ENCODE measurements at places on chromosomes 7 and 10.
A peak's percentile ranks its signal among the peaks of the same experiment; 100 is the strongest.

- DNase-seq, result no peak
These were observed 151.3 kb downstream of the COBL start for GRCh38 chr7:51165337-51165736.

- DNase-seq, result no peak
These were observed 145.9 kb downstream of the CTNNA3 start for GRCh38 chr10:67550046-67550445.

GRCh38 chr7:25297278-25297677 is 69.0 kb upstream of the NPVF start:
- DNase-seq, result no peak

GRCh38 chr7:135761751-135762488 is 13.3 kb upstream of the FAM180A start:
- peak; percentile 40 for DNase-seq

- DNase-seq, result no peak
These were observed 20.4 kb downstream of the KNDC1 start for GRCh38 chr10:133180192-133180964.

- DNase-seq, result no peak
These were observed 34.8 kb upstream of the SEPHS1 start for GRCh38 chr10:13382703-13383398.

DNA sequence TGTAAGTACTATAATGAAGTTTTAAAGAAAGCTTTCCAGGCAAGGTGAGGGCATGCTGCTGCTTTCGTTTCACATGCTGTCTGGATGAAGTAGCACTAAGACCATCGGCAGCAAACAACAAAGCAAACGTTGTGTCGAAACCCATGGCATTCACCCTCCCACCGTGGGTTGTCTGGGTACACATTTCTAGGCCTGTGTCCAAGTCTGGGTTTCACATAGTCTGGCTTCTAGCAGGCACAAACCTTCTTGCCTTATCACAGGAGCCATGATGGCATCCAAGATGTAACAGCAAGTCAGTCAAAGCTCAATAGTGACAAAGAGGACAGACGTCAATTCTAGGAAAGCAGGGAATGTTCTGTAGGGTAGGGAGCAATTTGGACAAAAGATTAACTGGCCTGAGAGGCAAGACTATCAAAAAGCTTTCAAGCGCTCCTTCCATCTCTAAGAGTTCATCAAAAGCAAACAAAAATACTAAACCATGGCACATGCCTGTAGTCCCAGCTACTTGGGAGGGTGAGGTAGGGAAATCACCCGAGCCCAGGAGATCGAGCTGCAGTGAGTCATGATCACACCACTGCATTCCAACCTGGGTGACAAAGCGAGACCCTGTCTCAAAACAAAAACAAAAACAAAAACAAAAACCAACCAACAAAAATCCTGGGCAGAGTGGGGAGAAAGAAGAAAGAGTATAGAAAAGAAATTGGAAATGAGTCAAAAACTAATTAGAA is 42.7 kb downstream of the PAXIP1 start:
- no peak for DNase-seq

DNA sequence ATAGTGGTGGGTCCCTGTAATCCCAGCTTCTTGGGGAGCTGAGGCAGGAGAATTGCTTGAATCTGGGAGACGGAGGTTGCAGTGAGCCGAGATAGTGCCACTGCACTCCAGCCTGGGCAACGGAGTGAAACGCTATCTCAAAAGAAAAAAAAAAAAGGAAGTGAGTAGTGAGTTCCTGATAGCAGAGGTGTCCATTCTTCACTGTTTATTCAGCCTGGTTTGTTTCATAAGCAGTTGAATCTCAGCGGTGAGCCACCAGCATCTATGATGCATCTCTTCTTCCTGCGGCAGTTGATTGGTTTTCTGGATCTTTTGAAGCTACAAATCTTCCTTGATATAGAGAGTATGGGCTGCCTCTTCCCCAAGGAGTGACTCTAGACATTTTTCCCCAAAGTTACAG is 316.1 kb upstream of the MTPN start:
- no peak for DNase-seq

DNA sequence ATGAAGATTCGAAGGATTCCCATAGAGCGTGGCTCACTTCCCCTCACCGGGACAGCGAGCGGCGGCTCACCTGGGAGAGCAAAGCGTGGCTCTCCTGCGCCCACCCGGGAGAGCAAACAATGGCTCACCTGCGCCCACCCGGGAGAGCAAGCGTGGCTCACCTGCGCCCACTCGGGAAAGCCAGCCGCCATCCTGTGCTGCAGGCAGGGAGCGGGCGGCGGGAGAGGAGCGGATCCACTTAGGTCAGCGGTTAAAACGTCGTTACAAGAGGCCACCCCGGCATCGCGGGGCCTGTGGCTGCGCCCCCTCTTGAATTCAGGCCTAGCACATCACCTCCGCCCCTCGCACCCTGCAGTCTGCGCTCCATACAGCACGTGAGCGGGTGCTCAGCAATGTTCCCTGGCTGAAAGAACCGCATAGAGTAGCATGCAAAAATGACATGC is 461 bp upstream of the FIGNL1 start:
- peak; percentile 50 for DNase-seq

DNA sequence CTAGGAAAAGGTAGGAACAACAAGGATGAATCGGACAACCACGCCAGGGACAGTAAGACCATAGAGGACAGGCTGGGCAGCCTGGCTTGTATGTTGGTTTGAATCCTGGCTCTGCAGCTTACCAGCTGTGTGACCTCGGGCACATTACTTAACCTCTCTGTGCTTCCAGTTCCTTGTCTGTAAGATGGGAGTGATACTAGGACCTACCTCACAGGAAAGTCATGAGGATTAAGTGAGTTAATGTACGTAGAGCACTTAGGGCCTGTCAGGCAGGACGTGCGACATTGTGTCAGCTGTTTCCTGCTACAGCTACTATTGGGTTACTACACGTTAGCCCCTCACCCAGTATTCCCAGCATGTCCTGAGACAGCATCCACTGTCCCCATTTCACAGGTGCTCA is 32.1 kb downstream of the PLAC9 start:
- DNase-seq, result no peak

- no peak for DNase-seq
These were observed 34.3 kb downstream of the NPY start for GRCh38 chr7:24318326-24318725.

- DNase-seq, result no peak
These were observed 15.7 kb downstream of the SLK start for GRCh38 chr10:103982639-103983038.

GRCh38 chr7:19369806-19370205 is 224.6 kb upstream of the FERD3L start:
- DNase-seq, result no peak

DNA sequence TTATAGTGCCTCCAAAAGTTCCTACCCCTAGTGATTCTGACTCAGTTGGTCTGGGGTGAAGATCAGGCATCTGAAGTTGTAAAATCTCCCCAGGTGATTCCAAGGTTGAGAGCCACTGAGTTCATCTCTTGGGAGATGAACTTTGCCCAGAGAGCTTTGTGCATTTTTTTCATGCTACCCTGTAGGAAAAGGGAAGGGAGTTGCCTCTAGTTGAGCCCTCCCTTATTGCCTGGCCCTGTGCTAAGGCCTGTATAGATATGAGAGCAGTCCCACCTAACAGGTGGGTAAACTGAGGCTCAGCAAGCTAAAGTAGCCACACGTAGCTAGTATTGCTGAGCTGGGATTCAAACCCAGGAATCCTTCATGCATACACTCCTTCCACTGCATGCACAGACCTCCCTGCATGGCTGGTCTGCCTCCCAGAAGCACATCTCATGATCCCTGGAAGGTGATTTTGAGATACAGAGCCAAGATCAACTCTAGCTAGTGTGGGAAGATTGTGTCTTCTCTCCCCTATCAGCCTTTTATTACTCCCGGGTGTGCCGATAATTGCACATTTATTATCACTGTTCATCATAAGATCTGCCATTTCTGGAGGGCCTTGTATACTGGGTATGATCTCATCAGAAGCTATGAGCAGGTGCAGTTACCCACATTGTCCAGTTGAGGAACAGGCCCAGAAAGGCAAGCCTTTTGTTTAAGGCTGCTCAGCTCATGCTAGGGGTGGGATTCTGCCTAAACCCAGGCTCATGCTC is 47.0 kb downstream of the TBATA start:
- DNase-seq, result no peak

- no peak for DNase-seq
These were observed 57.7 kb upstream of the RHOBTB1 start for GRCh38 chr10:61001731-61002122.

DNA sequence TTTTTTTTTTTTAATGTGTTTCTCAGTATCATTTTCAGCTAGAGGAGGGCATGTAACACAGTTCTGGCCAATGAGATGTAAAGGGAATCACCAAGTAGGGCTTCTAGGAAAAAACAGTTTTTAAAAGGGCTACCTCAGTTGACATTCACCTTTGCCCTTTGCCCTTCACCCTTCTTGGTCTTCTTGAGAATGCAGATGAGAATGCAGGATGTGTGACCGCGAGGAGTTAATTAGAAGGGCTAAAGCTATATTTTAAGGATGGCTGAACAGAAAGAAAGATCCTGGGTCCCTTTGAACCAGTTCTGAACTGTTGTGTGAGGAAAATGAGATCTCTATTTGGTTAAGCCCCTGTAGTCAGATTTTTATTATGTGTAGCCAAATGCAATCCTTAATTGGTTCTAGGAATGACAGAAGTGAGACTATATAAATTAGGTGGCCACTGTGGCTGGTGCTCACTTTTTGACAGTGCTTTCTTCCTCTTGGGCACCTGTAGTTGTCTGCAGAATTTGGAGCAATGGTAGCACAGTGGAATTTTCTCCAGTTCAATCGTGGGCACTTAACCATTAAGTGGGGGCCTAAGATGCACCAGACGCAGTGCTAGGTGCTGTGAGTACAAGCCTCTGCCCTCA is 21.1 kb upstream of the TOMM7 start:
- DNase-seq, result no peak

GRCh38 chr7:100886142-100886935 is 3.2 kb downstream of the UFSP1 start:
- DNase-seq, result no peak

DNA sequence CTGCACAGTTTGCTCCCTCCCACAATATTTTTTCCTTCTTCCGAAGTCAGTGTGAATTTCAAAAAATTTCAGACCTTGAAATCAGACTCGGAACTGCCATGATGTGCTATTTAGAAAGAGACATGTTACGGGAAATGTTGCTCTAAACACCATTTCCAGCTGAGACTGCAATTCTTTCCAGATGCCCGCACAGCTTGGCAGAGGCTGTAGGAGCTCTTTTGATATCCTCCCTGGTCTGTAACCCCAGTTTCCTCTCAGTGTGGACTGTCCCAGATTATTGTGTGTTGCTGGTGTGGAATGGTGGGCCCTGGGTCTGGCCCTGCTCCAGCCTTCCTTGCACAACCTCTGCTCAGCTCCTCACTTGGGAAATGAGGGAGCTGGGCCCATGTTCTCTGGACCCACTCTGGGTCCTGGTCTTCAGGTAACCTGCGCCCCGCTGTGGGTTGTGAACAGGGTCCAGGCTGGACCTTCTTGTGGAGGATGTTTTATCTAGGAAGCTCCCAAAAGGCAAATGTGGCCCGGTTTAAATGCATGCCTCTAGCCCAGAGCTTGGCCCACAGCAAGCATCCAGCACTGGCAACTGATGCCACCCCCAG is 172.8 kb upstream of the CXCL12 start:
- no peak for DNase-seq

DNA sequence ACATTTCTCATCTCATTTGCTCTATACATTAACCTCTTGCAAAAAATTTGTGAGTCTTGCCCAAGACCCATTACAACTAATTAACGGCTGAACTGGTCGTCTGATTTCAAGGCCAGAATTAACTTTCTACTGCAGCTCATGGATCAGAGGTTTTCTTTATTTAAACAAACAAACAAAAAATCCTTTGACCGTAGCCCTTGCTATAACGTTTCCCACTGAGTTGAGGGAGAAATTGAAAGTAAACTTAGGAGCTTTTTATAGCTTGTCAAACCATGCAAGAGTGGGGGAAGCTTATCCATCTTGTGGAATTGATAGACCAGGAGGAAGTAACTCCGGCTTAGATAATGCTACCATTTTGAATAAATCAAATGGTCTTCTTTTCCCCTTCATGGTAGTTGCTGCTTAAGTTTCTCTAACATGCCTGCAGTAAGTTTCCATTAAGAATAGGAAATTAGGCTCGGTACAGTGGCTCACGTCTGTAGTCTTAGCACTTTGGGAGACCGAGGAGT is 3.3 kb downstream of the SRGN start:
- no peak for DNase-seq

DNA sequence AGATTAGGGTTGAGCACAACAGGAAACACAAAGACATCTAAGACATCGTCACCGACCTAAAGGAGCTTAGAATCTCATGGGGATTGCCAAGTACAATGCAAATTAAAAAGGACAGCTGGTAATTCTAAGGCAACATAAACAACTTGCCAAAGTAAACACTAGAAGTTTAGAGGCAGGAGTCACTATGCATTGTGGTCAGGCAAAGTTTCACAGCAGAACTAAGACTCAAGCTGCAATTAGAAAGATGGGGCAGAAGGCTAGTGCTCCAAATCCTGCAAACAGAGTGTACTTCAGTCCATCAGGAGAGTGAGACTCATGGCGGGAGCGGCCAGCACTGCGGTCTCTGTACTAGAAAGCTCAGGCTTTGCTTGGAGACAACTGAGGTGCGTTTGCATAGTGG is 52.7 kb downstream of the HIPK2 start:
- DNase-seq, result no peak

DNA sequence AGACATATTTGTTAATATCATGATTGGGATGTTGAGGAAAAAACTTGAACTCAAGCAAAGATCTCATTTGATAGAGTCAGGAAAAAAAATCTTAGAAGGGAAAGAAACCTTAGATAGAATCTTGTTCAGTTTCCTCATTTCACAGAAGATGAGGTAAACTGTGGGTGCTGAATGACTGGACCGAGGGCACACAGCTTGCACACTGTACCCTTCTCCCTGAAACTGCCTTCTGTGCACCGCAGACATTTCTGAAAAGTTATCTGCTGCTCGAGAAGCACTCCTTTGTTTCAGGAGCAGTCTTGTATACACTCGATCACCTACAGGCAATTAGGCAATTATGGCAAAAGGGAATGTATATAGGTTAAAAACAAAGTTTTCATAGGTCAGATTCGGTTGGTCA is 167.4 kb downstream of the SKAP2 start:
- no peak for DNase-seq

GRCh38 chr10:70306181-70306705 is 22.4 kb upstream of the NPFFR1 start:
- DNase-seq, result no peak

- no peak for DNase-seq
These were observed 55.5 kb upstream of the STEAP1B start for GRCh38 chr7:22555476-22555875.

DNA sequence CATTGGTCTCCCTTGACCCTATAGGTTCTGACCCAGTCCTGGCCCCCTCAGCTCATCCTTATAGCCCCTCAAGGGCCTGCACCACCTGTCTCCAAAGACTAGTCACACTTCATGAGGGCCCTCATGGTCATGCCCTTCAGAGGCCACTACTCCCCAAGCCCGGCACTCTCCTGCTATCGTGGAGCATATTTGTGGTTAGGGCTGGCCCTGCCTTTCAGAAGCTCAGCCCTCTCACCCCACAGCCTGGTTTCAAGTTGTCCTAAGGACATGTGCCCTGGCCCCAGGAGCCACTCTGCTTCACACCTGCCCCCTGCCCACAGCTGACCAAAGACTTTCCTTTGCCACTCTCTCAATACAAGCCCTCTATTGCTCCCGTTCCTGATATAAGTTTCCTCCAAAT is 60.3 kb upstream of the LBX1 start:
- DNase-seq, result no peak

- DNase-seq, result no peak
These were observed 964 bp downstream of the FRMD4A start for GRCh38 chr10:14329746-14330173.

All from liver (tissue), 10 donors.